ENCODE measurements at places on chromosomes 5 and 9.

- DNase-seq, result no peak
Measured at GRCh38 chr5:67353500-67354450, 157.2 kb upstream of the CD180 start.

DNA sequence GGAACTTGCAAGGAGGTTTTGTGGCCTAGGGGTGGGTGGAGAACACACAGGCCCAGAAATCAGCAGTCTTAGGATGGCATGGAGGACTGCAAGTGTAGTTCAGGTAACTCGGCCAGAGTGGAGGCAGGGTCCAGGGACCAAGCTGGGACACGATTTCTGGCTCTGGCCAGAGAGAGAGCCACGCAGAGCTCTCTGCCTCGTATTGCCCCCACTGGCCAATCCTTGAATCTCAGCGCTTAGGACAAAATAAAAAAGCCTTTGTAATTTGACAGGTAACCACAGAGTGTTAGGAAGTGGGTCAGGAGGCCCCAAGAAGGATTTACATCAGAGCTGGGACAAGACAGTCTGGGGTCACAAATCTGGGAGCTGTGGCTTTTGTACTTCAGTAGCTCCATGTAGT, 11.7 kb downstream of the MAP3K1 start:
- DNase-seq, result no peak

- DNase-seq, result no peak
Measured at GRCh38 chr5:138967791-138968448, 92.8 kb upstream of the LRRTM2 start.

GRCh38 chr9:107858260-107858659, 368.7 kb upstream of the KLF4 start:
- DNase-seq, result no peak

DNA sequence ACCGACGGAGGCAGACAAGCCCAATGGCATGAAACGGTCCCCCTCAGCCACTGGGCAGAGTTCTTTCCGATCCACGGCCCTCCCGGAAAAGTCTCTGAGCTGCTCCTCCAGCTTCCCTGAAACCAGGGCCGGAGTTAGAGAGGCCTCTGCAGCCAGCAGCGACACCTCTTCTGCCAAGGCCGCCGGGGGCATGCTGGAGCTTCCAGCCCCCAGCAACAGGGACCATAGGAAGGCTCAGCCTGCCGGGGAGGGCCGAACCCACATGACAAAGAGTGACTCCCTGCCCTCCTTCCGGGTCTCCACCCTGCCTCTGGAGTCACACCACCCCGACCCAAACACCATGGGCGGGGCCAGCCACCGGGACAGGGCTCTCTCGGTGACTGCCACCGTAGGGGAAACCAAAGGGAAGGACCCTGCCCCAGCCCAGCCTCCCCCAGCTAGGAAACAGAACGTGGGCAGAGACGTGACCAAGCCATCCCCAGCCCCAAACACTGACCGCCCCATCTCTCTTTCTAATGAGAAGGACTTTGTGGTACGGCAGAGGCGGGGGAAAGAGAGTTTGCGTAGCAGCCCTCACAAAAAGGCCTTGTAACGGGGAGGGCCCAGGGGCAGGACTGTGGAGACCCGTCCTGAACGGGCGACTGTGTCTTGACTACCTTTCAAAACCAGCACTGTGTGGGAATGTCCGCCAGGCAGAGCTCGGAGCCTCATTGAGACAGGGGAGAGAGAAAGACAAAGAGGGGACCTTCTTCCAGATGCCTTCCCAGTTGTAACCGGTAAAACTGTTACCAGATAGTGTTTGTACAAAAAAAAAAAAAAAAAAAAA, 29.9 kb downstream of the CD180 start:
- DNase-seq, result peak; percentile 58

DNA sequence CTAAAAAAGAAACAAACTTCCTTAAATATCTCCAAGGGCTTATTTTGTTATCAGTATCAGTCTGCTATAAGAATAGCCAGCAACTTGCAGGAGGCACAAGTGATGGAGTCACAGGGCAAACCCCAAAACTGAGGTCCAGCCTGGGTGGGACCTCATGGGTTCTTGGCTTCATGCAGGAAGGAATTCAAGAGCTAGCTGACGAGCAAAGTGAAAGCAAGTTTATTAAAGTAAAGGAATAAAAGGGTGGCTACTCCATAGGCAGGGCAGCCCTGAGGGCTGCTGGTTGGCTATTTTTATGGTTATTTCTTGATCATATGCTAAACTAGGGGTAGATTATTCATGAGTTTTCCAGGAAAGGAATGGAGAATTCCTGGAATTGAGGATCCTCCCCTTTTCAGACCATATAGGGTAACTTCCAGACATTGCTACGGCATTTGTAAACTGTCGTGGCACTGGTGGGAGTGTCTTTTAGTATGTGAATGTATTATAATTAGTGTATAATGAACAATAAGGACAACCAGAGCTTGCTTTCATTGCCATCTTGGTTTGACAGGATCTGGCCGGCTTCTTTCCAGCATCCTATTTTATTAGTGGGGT, 231.9 kb downstream of the ADAMTSL1 start:
- DNase-seq, result no peak

GRCh38 chr5:69238760-69239251, 4.1 kb downstream of the CDK7 start:
- no peak for DNase-seq

DNA sequence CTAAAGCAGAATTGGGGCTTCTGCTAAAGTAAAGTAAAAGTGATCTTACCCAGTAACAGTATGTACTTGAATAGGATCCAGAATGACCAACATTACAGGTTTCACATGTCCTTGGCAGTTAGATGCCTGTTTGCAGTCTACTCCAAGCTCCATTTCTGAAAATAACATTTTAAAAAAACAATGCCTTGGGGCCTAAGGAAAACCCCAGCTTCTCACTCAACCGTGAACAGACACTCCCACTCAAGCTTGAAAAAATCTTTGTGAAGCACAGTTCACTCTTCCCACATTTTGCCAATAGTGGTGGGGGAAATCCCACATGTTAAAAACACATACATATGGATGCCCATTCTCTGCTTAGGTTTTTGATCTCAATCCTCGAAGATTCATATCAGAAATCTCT, 304.1 kb downstream of the ARRDC3 start:
- DNase-seq, result no peak

- DNase-seq, result no peak
Measured at GRCh38 chr5:173625673-173626504, 9.4 kb upstream of the BOD1 start.

GRCh38 chr5:159331093-159331973, 1.0 kb upstream of the IL12B start:
- DNase-seq, result no peak

DNA sequence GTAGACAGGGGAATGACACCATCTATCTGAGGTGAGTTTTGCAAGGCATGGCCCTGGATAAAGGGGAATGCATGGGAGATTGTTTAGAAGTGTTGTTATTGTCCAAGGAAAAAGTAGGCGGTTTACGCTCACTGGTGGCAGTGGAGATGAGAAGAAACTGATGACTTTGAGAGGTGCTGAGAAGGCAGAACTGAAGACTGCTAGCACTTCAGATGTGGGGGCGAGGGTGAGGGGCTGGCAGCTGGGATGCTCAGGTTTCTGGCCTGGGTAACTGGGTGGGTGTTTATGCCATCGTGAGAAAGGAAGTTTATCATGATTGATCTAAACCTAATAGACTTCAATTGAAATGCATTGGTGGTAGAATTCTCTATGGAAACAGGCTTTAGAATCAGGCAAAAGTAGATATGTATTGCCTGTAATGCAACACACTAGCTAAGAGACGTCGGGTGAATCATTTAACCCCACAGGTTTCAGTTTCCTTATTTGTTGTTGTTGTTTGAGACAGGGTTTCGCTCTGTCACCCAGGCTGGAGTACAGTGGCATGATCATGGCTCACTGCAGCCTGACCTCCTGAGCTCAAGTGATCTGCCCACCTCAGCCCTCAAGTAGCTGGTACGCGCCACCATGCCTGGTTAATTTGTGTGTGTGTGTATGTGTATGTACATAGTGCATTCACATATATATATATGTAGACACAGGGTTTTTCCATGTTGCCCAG, 123.5 kb downstream of the SLC24A2 start:
- peak; percentile 12 for DNase-seq

- DNase-seq, result no peak
Measured at GRCh38 chr9:98968601-98969337, 25.1 kb downstream of the COL15A1 start.

GRCh38 chr5:181069767-181070491, 29.9 kb downstream of the BTNL9 start:
- DNase-seq, result no peak

DNA sequence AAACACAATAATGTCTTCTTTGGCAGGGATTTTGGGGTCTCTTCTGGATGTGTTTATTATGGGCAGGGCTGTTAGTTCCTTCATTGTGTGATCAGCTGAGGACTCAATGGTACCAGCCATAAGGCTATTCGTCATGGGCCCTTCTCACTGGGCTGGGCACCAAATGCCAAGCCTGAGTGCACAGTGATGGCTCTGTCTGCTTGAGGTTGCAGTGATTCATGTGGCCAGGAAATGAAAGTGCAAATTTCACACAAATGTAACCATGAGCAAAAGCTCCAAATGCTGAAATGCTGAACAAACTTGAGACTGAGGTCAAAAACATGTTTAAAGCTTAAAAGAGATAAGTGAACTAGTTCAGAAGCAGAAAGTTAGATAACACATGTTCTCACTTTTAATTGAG, 191.0 kb downstream of the TARS1 start:
- peak; percentile 47 for DNase-seq

DNA sequence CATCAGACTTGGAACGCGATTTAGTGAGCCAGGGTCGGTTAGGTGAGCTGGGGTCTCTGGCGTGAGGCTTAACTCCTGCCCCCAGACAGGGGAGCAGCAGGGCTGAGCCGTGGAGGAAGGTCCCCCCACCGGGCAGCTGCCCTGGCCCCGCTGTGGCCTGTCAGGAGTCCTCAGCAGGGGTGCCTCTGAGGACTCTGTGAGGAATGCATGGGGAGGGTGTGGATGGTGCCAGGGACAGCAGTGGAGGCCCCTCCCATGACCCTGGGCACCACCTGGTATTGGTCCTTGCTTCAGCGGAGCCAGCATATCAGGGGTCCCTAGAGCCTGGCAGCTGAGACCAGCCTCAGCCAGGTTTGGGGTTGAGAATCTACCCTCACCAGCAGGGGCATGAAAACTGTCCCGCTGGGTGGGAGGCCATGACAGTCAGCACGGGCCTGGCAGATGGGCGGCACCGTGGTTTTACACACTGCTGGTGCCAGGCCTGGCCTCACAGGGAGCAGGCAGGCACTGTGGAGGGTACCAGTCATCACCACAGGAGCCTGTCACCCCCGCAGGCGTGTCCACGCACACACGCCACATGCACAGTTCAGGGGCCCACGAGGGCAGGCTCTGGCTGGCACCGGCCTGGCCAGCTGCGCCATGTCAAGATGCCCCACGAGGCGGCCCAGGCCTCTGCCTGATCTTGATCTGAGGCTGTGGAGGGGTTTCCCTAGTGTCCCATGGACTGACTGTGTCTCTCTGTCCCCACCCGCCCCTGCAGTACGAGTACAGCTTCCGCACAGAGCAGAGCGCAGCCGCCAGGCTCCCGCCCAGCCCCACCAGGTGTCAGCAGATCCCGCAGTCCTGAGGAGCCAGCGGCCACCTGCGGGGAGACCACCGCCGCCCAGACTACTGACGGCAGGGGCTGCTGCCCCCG, 111.1 kb upstream of the LMX1B start:
- no peak for DNase-seq

DNA sequence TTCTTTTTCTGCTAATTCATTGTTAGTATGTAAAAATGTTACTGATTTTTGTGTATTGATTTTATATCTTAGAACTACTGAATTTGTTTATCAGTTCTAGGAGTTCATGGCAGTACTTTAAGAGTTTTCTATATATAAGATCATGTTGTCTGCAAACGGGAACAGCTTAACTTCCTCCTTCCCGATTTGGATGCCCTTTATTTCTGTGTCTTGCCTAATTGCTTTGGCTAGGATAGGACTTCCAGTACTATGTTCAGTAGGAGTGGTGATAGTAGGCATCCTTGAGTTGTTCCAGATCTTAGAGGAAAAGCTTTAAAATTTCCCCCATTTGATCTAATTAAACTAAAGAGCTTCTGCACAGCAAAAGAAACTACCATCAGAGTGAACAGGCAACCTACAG, 20.1 kb downstream of the RCL1 start:
- no peak for DNase-seq

- no peak for DNase-seq
Measured at GRCh38 chr5:10596886-10597451, 33.1 kb downstream of the ANKRD33B start.
